Activated CD4-positive, alpha-beta memory T cell treated with anti-CD3 and anti-CD28 coated beads, Interleukin-2, amount 10 ng/mL, durations not matched to agents 7 days and 5 days (primary cell): ENCODE measurements at places on chromosomes 12 and 14. TPM values are rescaled to one million over a fixed set of nuclear protein-coding genes. Genes with fewer than 3 reads are reported as not detected.

DNA sequence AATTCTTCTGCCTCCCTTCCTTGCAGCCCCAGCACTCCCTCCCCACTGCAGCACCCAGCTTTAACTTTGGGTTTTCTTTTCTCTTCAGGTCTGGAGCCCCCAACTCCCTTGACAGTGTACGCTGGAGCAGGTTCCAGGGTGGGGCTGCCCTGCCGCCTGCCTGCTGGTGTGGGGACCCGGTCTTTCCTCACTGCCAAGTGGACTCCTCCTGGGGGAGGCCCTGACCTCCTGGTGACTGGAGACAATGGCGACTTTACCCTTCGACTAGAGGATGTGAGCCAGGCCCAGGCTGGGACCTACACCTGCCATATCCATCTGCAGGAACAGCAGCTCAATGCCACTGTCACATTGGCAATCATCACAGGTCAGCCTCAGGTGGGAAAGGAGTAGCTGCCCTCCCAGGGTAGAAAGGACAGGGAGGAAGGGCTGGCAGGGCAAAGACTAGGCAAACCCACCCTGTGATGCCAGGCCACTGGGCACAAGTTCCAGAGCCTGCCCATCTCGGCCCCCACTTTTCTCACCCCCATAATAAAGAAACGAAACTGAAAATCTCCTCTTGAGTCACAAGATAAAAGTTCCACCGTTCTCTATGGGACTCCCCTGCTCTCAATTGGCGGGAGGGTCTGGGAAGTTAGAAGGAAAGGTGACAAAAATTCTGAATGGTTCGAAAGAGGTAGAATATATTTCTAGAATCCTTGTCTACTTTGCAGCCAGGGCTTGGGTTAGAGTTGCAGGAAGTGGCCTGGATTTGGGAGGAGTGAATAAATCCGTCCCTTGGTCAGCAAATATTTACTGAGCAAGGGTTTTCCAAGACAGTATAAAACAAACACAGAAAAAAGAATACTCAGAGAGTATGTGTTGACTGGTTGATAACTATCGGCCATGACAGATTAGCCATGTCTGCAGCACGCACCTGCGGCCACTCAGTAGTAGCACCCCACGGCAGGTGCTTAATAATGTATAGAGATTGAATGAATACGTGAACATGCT lies 3.2 kb downstream of the LAG3 start:
- H3K27me3 ChIP-seq, result peaks cover 8% of the 10 kb centered on the region
- peaks cover 80% of the 10 kb centered on the region for H3K4me1 ChIP-seq
- peak overlapping the region; percentile 93 for H3K27ac ChIP-seq
- peaks cover 32% of the 10 kb centered on the region for H3K36me3 ChIP-seq
- no peak for DNase-seq

GRCh38 chr12:62792236-62792870 lies 142.6 kb downstream of the PPM1H start:
- H3K36me3 ChIP-seq, result no peaks in the 10 kb centered on the region
- no peak for DNase-seq
- H3K27me3 ChIP-seq, result peaks cover 5% of the 10 kb centered on the region
- peaks cover 3% of the 10 kb centered on the region for H3K4me1 ChIP-seq
- H3K4me3 ChIP-seq, result no peak overlapping the region

- DNase-seq, result no peak
- no peaks in the 10 kb centered on the region for H3K27me3 ChIP-seq
- no peaks in the 10 kb centered on the region for H3K4me1 ChIP-seq
- H3K4me3 ChIP-seq, result no peak overlapping the region
- no peaks in the 10 kb centered on the region for H3K36me3 ChIP-seq
These were observed 43.7 kb upstream of the TRHDE start for GRCh38 chr12:72228424-72228823.

DNA sequence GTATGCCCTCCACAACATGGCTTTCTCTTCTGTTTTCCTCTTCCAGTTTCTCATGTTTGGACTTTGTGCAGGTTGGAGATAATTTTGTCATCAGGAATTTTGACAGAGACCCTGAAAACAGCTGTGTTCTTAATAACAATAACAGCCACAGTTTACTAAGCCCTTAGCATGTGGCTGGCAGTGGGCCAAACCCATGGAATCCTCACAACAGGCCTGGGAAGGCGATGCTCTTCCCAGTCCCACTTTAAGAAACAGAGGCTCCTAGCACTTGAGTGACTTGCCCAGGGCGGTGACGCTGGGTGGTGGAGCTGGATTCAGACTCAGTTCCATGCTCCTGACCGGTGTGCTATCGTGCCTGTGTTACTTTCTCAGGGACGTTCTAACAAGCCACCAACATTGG lies 20.1 kb upstream of the PLEKHG3 start:
- no peak overlapping the region for H3K4me3 ChIP-seq
- H3K4me1 ChIP-seq, result peaks cover 44% of the 10 kb centered on the region
- H3K36me3 ChIP-seq, result no peaks in the 10 kb centered on the region
- no peak for DNase-seq
- no peaks in the 10 kb centered on the region for H3K27me3 ChIP-seq
- no peak overlapping the region for H3K27ac ChIP-seq

- peaks cover 32% of the 10 kb centered on the region for H3K36me3 ChIP-seq
- peak overlapping the region; percentile 89 for H3K27ac ChIP-seq
- peak; percentile 92 for DNase-seq
- H3K27me3 ChIP-seq, result no peaks in the 10 kb centered on the region
These were observed 2.3 kb upstream of the AGAP2 start for GRCh38 chr12:57740656-57741412.

DNA sequence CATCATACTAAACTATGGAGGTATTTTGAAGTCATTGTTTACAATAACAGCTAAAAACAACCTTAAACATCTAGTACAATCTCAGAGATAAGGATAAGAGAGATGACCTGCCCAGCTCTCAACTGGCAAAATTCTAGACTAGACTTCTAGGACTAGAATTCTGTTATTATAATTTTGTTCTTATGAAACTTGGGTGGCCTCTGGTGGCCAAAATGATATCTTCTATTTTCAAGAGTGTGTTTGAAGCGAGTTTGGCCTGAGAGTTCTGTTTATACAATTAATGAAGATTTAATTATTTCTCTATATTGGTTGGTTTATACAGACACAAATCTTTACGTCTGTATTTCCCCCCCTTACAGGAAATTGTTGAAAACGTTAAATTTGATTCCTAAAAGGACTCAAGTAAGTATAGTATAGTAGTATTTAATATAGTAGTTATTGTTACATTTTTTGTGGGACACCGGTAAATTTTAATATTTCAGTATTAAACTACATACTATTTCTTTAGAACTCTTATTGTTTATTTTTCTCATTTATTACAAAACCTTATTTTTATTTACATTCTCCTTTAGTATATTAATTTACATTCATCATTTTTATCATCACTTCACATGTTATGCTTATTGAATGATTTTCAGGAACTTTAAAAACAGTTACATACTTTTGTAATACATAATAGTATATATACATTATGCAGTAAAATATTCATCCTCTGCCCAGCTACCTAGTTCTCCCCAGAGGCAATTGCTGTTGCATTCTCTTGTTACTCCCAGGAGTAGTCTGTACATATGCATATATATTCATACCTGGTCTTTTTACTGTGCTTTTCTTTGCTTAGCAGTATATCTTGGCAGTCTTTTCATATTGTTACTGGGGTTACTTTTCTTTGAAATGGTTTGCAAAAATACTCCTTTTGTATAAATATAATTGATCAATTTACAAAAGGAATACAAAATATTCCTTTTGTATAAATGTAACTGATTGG lies 6.6 kb downstream of the PPHLN1 start:
- H3K27ac ChIP-seq, result no peak overlapping the region
- H3K27me3 ChIP-seq, result no peaks in the 10 kb centered on the region
- H3K4me1 ChIP-seq, result peaks cover 47% of the 10 kb centered on the region
- no peak overlapping the region for H3K4me3 ChIP-seq

DNA sequence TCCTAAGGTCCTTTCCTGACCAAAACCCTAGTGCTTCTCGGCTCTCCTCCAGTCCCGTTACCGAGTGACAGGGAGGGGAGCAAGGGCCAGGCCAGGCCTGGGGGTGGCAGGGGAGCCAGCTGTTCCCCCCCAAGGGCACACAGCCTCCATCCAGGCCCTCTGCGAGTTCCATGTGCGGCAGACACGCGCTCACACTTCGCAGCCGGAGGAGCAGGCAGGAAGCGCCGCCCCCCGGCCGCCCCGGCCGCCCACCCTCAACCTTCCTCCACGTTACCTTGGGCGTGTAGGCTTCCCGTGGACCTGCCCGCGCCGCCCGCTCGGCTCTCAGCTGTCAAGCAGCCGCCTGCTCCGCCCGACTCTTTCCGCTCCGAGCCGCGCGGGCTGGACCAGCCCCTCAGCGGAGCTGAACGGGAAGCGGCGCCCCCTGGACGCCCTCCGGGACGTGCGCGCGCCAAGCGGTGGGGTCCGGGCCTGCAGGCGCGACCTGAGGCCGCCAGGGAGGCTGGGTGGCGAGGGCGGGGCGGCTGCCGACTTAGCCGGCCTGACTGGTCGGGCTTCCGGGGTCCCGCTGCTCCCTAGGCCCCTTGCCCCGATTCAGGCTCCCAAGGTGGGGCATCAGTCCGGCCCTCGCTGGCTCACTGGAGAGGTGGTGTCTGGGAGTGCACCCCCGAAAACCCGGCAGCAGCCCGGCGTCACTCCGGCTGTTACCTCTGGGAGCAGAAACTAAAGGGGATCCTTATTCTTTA lies at the start of gene CRACR2A:
Gene CRACR2A, minus strand, starts transcription at position 369 of the 746 bp plus-strand sequence. CDS start 56,110 bp downstream, outside the sequence.
- peak; percentile 88 for DNase-seq
- no peaks in the 10 kb centered on the region for H3K27me3 ChIP-seq
- H3K4me3 ChIP-seq, result peak within 1 kb of the TSS; percentile 89
- H3K36me3 ChIP-seq, result peaks cover 44% of the 10 kb centered on the region
- peaks cover 57% of the 10 kb centered on the region for H3K4me1 ChIP-seq
- H3K27ac ChIP-seq, result peak within 1 kb of the TSS; percentile 97

GRCh38 chr12:102436867-102437266 lies 43.5 kb downstream of the IGF1 start:
- no peaks in the 10 kb centered on the region for H3K36me3 ChIP-seq
- no peak for DNase-seq
- no peaks in the 10 kb centered on the region for H3K4me1 ChIP-seq
- H3K4me3 ChIP-seq, result no peak overlapping the region

The SERPINA9 gene
- not detected for total RNA-seq

The WIF1 gene
- not detected for total RNA-seq
